ENCODE measurements at places on chromosomes 11 and 22. TPM values are rescaled to one million over a fixed set of nuclear protein-coding genes. Genes with fewer than 3 reads are reported as not detected.

Gene RFPL2
- total RNA-seq: not detected

Gene TMA7B
- 1.3 TPM for total RNA-seq

Gene ZBTB16
- 2.1 TPM for total RNA-seq

Gene CHKA
- 17.6 TPM for total RNA-seq

Gene SMIM35
- not detected for total RNA-seq

Data from activated naive CD8-positive, alpha-beta T cell treated with anti-CD3 and anti-CD28 coated beads for 36 hours (primary cell).